ENCODE measurements at places on chromosomes 6 and 20. TPM values are rescaled to one million over a fixed set of nuclear protein-coding genes. Genes with fewer than 3 reads are reported as not detected.

- no peak for DNase-seq
These were observed 83.6 kb downstream of the SMOC2 start for GRCh38 chr6:168524571-168525001.

The CD93 gene
- total RNA-seq, result not detected

DNA sequence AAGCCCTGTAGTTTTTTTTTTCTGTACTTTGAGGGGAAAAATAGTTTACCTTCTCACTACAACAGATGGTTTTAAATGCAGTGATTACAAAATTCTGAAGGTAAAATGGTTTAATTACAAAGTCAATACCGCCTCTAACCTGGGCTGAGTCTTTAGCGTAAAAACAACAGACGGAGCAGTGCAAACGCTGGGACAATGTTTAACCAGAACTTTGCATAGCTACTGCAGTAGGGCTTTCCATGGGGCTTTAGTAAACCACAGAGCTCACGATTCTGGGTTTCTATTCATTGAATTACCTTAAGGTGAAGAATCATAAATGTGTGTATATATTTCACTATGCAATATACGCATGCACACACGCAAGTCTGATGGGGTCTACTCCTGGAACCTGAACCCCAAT lies 77.9 kb downstream of the RFX6 start:
- DNase-seq, result no peak

- DNase-seq, result no peak
These were observed 133.9 kb downstream of the AGPAT4 start for GRCh38 chr6:161139766-161140553.

- peak; percentile 57 for DNase-seq
These were observed 184.2 kb upstream of the BMP2 start for GRCh38 chr20:6583134-6583738.

DNA sequence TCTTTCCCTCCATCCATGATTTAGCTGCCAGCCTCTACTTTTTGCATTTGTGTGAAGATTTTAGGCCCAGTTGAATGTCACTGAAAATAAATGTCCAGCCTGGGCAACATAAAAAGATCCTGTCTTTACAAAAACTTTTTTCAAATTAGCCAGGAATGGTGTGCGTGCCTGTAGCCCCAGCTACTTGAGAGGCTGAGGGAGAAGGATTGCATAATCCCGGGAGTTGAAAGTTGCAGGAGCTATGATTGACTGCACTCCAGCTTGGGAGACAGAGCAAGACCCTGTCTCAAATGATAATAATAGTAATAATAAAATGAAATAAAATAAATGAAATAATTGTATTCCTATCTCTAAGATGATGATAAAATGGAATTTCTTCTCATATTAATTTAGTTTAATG lies 5.0 kb upstream of the GFOD1 start:
- no peak for DNase-seq

The DXO gene
- 21.1 TPM for total RNA-seq

The SLC22A23 gene
- 3.8 TPM for total RNA-seq

- DNase-seq, result no peak
These were observed 104.0 kb downstream of the EYA2 start for GRCh38 chr20:46998477-46999240.

The CD109 gene
- total RNA-seq, result 36.3 TPM

The IP6K3 gene
- total RNA-seq, result not detected

The DEFB132 gene
- total RNA-seq, result not detected

DNA sequence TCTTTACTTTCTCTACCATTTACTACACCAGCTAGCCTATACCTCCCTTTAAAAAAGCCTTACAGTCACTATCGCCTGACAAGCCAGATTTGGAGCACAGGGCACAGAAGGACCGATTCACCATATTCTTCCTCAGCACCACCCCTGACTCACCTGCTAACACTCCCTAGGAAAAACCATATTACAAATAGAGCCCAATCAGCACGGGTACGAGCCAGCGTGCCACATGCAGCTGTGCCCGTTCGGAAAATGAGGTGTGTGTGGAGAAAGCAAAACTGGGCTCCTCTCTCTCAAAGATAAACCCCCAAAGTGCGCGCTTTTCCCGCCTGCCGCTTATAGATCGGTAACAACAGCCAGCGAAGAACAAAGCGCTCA lies 1.2 kb downstream of the SYNCRIP start:
- no peak for DNase-seq

The EFHC1 gene
- 28.7 TPM for total RNA-seq

- DNase-seq, result no peak
These were observed 96.0 kb downstream of the INSM1 start for GRCh38 chr20:20463933-20464374.

DNA sequence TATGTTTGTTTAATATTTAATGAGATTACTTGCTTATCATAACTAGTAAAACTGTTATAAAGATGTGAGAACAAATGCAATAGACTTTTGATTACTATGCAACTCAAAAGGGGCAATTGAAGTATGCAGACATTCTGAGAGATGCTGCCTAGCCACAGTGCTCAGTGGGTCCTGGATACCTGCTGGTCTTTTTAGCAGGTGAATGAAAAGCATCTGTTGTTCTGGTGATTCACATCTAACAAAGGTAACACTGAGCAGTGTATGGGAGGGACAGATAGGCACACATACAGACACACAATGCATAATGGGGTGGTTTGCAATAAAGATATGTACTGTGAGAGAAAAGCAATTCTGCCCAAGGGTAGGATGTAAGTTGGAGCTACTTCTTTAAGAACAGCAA lies 46.9 kb downstream of the OGFRL1 start:
- no peak for DNase-seq

The KCNG1 gene
- 77.5 TPM for total RNA-seq

The TULP1 gene
- not detected for total RNA-seq

DNA sequence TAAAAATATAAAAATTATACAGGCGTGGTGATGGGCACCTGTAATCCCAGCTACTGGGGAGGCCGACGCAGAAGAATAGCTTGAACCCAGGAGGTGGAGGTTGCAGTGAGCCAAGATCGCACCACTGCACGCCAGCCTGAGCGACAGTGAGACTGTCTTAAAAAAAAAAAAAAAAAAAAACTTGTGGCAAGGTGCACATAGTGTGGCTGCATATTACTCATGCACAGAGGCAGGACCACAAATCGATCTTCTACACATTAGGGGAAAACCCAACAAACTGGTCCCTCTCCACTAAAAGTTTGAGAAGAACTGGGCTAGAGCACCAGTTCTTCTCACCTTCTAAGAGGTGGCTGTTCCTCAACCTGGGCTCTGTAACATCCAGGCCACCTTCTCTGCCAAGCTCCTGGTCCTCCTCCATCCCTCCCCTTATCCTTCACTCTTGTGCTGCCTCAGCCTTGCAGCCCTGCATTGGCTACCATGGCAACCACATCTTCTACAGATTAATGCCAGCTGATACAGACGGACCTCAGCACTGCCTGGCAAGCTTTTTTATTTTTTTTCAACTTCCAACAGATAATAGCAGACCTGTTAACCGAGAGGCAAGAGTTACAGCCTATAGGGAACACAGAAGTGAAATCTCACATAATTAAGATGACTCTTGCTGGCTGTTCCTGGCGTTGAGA lies 88.0 kb downstream of the ATP9A start:
- no peak for DNase-seq

DNA sequence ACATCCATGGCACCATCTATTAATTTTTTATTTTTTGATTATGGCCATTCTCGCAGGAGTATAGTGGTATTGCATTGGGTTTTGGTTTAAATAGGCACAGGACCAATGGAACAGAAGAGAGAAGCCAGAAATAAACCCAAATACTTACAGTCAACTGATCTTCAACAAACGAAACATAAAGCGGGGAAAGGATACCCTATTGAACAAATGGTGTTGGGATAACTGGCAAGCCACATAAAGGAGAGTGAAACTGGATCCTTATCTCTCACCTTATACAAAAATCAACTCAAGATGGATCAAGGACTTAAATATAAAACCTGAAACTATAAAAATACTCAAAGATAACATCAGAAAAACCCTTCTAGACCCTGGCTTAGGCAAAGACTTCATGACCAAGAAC lies 25.3 kb upstream of the RUNX2 start:
- DNase-seq, result no peak

The PLCG1 gene
- total RNA-seq, result 16.4 TPM

The OSBPL2 gene
- total RNA-seq, result 12.4 TPM

The C20orf141 gene
- not detected for total RNA-seq
